ENCODE measurements at places on chromosomes 2 and 18.

DNA sequence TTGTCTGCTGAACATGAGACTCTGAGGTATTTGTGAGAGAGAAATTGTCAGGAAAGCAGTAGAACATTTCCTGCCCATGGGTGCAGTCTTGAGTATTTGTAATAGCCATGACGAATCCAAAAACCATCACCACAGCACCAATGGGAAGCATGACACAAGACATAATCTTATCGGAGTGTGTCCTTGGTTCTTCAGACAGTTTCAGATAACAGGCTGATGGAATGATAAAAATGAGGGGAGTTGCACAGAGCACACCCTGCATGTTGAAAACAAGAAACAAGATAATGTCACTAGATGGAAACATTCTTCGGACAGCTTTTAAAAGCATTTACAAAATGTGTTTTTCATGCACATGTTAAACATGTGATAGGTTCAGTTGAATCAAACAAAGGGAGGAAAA, 56.9 kb downstream of the SLC38A11 start:
- DNase-seq, result no peak

- DNase-seq, result peak; percentile 47
Observed at GRCh38 chr2:23541503-23542229, 156.7 kb downstream of the KLHL29 start.

- DNase-seq, result no peak
Observed at GRCh38 chr2:195995499-195995898, 73.1 kb downstream of the DNAH7 start.

- DNase-seq, result no peak
Observed at GRCh38 chr18:79427368-79428225, 31.9 kb downstream of the NFATC1 start.

GRCh38 chr2:123906361-123906760, 118.7 kb upstream of the CNTNAP5 start:
- no peak for DNase-seq

DNA sequence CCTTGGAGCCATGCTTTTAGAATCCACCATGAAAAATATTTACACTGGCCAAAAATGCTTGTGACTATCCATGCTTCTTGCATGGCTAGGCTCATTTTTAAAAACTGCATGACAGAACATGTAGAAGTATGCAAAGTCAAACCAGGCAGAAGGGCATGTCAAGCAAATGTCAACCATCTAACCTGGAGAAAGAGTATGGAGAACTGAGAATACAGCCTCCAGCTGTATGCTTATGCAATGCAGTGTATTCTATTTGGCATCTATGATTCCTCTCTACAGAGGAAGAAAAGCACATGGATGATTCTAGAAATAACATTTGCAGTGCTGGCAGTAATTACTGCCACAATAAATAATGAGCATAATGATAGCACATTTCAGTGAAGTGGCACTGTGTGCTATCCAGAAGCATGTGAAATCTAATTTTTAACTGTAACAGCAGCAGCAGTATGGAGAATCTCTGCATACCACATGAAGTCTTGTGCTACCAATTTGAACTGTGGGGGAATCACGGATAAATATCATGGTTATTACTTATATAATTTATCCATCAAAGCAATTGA, 87.3 kb upstream of the CCDC141 start:
- no peak for DNase-seq

DNA sequence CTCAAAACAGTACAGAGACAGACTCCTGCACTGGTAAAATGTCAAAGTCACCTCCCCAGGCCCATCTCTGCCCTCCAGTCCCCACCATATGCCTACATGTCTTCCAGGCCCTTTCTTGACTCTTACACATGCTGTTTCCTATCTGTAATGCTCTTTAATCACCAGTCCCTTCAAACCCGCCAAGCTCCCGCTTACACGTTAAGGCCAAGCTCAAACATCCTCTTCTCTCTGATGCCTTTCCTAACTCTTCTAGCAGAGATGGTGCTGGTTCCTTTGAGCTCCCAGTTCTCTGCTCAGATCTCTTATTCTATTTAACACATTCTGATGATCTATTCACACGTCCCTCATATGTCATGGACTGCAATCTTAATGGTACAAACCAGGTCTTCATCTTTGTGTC, 5.0 kb downstream of the EVA1A start:
- DNase-seq, result no peak

DNA sequence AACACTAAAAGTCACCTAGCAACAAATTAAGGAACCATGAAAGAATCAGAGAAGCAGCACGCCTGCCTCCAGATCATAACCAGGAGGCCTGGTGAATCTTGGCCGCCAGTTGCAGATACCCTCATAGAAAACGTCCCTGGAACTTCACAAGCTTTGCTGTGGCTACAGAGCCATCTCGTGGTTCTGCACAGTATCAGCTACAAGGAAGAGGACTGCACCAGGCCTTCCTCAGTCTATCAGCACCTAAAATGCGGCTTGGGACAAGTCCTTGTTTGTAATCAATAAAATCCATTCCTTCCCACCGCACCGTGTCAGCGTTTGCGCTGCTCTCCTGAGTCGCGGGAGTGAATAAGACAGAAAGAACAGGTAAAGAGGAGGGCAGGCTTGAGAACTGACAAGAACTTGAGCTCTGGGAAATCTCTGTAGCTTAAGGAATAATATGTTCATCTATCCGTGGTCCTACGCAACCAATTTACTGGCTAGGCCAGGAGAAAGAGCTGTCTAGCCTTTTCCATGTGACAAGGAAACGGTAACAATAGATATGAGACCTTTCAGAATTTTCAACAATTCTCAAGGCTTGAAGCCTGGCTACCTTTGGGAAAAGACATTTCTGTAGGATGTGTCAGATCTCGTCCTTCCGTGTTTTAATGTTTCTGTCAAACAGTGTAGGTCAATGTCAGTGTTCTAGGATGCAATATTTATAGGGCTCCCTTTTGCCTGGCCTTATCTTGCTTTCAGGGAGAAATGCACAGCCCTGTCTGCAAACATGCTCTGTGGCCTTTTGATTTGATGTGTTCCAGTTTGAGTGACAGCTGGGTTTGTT, 128.5 kb upstream of the RAB12 start:
- peak; percentile 88 for DNase-seq

- no peak for DNase-seq
Observed at GRCh38 chr2:239879423-239880084, 145.6 kb downstream of the NDUFA10 start.

GRCh38 chr2:37389989-37390765, 45.7 kb downstream of the QPCT start:
- DNase-seq, result peak; percentile 19

- DNase-seq, result no peak
Observed at GRCh38 chr2:231300020-231300721, 95.3 kb upstream of the B3GNT7 start.

DNA sequence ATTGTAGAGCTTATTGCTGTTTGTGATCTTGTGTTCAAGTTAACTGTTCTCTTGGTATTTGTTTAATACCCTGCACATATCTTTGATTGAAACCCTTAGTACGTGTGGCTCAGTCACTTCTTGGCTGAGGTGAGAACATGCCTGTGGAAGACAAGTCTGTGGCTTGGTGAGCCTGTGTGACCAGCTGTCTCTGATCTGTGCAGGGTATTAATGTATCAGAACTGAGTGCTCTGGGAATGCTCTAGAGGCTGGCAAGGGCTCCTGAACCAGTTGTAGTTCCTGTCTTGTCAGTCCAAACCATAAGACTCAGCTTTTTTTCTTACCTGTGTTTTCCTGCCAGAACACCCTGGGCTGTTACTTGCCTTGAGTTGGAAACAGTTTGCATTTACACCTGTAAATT, 52.4 kb upstream of the EPHA4 start:
- DNase-seq, result no peak

- no peak for DNase-seq
Observed at GRCh38 chr2:224751996-224752698, 36.0 kb upstream of the CCDC195 start.

DNA sequence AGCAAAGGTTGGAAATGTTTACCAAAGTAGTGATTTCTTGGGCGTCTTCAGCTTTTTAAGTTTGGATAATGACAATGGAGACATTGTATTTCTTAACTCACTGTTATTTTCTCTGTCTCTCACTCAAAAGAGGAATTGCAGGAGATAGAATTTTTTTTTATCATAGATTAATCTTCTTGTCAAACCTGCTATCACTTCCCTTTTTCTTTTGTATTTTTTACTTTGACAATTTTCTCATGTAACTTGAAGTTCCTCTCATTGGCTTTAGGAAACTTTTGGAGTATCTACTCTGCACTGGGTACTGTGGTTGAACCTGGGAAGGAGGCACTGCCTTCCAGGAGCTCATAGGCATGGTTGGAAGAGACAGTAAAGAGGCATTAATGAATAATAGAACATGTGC, 489.1 kb downstream of the CNTNAP5 start:
- no peak for DNase-seq

- DNase-seq, result no peak
Observed at GRCh38 chr2:216671791-216672343, 23.5 kb downstream of the IGFBP5 start.

DNA sequence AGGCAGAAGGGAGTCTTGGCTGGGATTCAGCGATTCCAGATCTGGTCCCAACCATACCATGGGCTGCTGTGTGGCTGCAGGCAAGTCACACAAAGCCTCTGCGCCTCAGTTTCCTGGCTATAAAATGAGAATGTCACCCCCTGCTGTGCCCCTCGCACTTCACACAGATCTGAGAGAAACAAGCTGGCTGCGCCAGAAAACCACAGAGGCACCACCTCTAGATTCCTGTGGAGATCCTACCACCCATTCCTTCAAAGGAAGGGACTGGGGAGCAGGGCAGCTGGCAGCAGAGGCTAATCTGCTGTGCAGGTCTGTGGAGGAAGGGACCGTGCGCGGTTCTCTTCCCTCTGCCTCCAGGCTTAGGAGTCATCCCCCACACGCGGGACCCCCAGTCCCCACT, 19.8 kb downstream of the NEURL3 start:
- no peak for DNase-seq

GRCh38 chr18:59228351-59228750, 8.4 kb downstream of the GRP start:
- DNase-seq, result no peak

GRCh38 chr2:44237221-44237620, 38.1 kb upstream of the SLC3A1 start:
- DNase-seq, result no peak

DNA sequence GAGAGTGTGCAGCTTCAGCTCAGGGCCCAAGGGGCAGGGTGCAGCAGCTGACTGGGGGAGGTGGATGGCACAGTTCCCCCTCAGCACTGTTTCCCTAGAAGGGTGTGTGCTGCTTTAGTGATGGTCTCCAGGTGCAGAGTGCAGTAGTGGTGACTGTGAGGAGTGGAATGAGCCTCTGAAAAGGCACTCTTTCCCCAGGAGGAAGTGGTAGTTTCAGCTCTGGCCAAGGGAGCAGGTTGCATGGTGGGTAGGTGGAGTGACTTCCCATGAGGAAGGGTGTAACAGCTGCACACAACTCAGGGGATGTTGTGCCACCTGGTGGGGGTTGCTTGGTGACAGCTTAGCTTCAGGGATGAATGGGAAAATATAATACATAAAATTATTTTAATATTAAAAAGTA, 251.5 kb upstream of the NXPH2 start:
- DNase-seq, result peak; percentile 5

- DNase-seq, result no peak
Observed at GRCh38 chr18:27501671-27502070, 316.6 kb upstream of the CHST9 start.

DNA sequence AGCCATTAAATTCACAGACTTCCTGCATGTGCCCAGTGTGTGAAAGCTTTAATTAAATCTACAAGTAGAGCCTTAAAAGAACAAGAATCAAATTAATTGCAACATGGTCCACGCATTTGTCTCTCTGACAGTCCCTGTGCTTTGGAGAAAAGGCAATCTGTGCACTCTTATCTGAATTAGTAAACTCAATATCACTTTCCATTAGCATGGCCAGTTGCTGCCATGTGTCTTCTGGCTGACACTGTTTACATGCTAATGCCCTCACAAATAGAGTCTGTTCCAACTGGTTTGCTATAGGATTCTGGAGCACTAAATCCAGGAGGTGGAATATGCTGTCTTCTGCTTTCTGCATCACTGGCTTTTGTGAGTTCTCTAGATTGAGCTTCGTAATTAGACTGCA, 434.5 kb upstream of the RAB12 start:
- no peak for DNase-seq

DNA sequence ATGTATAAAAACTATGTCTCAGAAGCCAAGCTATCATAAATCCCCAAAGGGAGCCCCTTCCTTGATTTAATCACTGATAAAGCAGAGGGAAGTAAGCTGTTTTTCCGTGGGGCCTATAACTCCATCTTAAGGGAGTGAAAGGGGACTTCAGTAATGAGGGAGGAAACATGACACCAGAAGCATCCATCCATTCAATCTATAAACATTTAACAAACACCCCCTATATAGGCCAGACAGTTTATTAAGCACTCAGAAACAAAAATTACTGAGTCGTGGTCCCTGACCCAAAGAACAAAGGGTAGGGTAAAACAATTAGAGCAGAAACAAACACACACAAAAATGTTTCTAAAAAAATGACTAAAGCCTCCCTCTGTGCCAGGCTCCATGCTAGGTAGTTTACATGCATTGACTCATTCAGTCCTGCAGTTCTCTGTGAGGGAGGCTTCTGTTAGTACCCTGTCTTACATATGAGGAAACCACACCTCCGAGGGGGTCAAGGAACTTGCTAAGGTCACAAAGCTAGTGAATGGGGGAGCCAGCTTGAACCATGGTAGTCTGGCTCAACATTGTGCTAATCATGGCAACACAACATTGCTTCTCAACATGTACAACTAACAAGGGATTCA, 472.1 kb downstream of the CDH2 start:
- no peak for DNase-seq

GRCh38 chr2:69469375-69469774, 32.1 kb upstream of the NFU1 start:
- no peak for DNase-seq

DNA sequence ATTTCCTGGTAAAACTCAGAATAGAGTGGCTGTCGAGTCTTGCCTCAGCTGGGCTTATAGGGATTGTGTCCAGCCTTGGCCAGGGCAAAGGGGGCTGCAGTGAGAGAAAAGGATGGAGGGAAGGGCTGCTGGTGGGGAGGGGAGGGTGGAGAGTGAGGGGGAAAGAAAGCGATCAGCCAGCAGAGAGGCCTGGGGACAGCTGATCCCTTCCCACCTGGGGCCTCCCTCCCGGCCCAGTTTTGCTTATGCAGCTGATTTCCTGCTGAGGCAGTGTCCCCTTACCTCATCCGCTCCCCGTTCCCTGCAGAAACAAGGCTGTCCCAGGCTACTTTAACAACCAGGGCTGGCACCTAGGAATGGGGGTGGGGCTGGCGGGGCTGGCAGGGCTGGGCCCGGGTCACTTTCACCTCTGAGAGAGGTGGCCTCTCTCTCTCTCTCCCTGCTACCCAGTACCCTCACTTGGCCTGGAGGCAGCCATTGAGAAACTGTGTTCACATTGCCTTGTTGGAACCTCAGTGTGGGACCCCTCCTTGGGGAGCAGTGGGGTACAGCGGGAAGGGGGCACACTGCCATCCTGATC, 12.2 kb upstream of the GMPPA start:
- DNase-seq, result no peak

- no peak for DNase-seq
Observed at GRCh38 chr18:44955825-44956224, 275.1 kb downstream of the SETBP1 start.

DNA sequence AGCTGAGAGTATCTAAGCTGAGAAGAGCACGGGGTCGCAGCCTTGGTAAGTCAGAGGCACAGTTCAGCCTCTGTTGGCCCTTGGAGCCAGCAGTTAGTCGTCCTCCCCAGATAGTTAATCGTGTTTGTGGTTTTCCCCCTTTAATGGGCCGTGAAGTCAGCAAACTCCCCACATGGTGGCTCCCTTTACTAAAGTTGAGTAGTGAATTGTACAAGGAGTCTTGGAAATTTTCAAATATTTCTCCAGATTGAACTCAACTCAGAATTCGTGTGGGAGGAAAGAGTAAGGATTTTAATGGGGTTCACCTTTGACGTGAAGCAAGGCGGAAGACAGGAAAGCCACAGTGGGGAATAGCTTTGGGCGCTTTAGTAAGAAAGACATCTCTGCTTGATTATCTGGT, 2.4 kb upstream of the ADCYAP1 start:
- DNase-seq, result no peak
